ENCODE measurements at places on chromosomes 12 and 14. TPM values are rescaled to one million over a fixed set of nuclear protein-coding genes. Genes with fewer than 3 reads are reported as not detected.

GRCh38 chr12:120751389-120751788 lies 25.8 kb downstream of the ACADS start:
- DNase-seq = no peak

DNA sequence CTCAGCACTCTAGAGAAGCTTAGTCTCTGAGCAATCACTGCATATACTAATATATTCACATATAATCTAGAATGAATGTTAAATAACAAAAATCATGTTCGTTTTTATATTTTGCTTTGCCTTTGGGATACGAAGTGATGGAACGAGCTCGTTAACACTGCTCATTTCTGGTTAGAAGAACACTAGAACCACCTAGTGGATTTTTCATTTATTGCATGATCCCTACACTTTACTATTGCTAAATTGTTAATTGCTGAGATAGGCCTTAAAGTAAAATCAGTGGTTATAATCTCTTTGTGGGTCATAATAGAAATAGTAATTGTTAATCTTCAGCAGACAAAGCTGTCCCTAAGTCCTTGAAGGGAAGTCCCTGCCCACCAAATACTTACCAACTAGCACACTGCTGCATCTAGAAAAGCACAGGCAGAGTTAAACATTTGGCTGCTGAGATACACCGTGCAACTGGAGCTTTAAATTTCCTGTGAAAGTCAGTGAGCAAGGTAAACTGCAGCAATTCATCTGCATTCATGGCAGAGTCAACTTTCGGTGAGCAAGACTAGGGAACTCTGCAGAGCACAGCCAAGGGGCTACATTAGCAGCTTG lies 353.7 kb downstream of the APAF1 start:
- DNase-seq = peak; percentile 45

GRCh38 chr14:74621556-74621955 lies 9.5 kb upstream of the LTBP2 start:
- no peak for DNase-seq

DNA sequence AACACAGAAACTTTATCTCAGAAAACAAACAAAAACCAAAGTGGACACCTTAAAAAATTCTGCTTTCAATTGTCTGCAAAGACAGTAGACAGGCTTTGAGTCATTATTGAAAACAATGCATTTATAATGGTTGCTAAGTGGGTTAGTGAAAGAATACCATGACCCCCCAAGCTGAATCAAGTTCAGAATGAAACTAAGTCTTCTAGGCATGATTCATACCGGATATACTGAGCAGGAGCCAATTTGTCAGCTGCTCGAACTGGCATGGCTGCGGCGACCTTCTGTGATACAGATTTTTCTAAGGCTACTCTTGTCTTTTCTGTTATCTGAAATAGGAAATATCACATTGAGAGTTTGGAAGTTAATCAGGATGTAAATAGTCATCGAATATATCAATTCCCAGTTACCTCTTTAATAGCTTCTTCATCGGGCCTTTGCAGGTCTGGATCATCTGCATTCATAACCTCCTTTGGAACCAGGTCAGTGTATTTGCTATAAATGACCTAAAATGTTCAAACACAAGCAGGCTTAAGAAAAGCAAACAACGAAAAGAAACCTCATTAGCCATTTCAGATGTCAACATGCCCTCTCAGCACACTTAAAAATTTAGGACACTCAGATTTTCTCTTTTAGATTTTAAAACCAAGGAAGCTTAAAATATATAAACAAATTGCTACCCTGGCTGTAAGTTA lies 22.3 kb downstream of the SNW1 start:
- DNase-seq = no peak

P2RX2 gene
- total RNA-seq = 0.15 TPM

DNA sequence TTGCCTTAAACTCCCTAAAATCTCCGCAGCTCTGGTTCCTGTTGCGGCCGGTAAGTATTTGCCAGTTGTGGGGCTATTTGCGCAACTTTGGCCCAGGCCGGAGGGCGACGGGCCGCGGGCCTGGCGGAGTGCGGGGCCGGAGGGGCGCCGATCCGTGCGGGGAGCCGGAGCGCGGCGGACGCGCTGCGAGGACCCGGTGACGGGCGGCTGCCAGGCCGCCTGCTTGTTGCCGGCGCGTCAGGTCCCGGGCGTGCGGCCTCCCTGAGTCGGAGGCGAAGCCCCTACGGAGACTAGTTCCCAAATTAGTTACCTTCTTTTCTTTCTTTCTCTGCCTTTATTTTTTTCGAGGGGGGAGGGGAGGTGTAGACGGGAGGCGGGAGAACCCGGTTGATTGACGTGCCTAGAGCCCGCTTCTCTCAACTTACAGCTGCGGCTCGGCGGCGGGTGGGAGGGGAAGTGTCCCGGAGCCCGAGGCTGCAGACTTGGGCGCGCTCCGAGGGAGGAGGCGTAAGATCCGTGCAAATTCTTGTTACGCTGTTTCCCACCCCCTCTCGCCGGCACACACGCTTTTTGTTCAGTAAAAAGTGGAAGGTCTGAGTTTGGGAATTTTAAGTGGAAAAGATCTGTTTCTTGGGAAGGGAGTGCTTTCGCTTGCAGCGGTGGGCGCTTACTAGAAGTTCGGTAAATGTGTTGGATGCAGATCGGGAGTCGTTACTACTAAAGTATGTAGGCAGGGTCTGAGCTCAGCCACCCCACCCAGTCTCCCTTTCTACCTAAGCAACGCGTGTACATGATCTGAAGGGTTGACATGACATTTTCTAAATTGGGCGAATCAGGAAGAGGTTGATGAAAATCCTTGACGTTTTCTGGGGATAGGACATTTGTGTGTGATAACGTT lies 576 bp downstream of the ZBTB1 start:
- peak; percentile 94 for DNase-seq

MYBPC1 gene
- total RNA-seq = not detected

CRY1 gene
- 36.7 TPM for total RNA-seq

DNA sequence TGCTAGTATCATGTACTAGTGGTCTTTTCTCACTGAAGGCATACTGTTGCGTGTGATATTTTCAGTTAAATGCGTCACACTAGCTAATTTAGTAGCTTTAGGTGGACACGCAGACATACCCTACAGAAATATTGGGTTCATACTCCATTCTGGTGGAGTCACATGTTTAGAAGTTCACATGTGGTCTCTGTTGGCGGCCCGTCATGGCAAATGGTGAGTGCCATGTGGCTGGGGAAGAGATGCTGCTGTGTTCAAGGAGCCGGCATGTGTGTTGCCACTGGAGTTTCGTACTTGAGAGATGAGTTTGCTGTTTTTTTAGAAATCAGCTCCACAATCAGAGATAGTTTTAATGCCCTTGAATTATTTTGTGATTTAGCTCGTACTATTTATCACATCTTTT lies 454.6 kb downstream of the PCNX1 start:
- DNase-seq = no peak

GRCh38 chr12:120843472-120843871 lies 60.7 kb downstream of the SPPL3 start:
- no peak for DNase-seq

DCAF11 gene
- 83.8 TPM for total RNA-seq

FGF23 gene
- total RNA-seq = 0.58 TPM

DNA sequence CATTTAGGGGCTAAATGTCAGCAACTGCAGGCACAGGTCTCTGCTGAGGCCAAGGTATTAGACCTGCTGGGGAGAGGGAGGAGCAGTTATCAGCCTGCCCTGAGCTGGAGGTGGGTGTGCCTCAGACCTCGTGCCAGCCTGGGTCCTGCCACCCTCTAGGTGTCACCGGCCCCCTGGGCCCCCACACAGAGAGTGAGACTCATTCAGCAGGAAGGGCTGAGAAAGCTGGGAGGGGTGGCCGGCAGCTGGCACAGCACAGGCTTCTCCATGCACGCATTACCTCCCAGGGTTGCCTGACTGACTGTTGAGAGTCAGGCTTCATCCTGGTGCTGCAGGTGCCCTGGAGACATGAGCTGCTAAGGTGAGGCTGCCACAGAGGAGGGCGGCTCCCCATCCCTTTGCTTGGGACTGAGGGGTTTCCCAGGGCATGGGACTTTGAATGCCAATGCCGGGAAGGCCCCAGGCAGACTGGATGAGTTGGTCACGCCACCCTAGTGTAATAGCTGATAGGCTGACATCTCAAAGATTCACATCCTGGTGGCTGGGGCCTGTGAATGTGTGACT lies 75.3 kb upstream of the C14orf180 start:
- no peak for DNase-seq

DNA sequence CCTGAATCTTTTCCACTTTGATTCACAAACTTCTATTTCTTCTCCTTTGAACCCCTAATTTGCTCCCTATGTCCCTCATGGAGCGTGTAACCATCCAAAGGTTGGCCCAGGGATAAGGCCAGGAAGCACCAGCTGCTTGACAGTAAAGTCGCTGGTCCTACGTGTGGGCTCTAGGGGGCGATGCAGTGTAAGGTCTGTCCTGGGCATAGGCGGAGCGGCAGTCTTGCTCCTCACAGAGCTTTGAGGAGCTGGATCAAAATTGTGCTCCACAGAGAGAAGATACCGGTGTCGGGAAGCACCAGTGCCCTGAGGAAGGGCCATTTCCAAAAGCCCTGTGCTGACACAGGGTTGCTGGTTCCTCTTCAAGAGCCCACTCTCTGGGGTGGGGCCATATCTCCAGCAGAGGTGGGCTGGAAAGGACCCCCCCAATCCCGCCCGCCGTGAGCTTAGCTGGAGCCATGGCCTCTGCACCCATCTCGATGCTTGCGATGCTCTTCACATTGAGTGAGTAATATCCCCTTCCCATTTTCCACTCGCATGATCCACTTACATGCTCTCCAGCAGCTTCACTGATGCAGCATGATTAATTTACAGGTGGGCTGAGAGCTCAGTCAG lies 49.9 kb upstream of the OR4E1 start:
- peak; percentile 89 for DNase-seq

ERP27 gene
- not detected for total RNA-seq

GPR84 gene
- total RNA-seq = not detected

Measured in neural progenitor cell (in vitro differentiated cells).